ENCODE measurements at places on chromosomes 3 and 15.

- DNase-seq = no peak
These were observed 21.2 kb upstream of the GRIP2 start for GRCh38 chr3:14561051-14561960.

- DNase-seq = no peak
These were observed 7.4 kb downstream of the SQOR start for GRCh38 chr15:45641999-45642932.

- DNase-seq = no peak
These were observed at the start of gene ADGRG7 for GRCh38 chr3:100609305-100609704. ADGRG7 (plus strand) TSS chr3:100609601; CDS start chr3:100609857, 256 bp downstream.

DNA sequence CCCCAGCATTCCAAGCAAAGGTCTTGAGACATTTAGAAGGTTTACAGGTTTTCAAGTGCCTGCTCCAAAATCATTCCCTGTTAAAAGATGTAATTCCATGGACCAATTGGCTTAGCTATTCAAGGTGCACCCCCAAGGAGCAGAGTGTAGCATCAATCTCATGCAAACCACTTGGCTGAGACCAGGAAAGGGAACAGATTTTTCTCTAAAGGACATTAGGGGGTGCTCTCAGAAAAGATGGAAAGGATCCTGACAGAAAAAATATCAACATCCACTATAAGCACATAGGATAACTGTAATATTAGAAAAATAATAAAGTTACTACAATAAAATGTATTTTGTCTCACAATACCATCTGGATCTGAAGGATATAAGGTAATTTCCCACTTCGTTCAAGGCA is 328.0 kb upstream of the CDIN1 start:
- no peak for DNase-seq

DNA sequence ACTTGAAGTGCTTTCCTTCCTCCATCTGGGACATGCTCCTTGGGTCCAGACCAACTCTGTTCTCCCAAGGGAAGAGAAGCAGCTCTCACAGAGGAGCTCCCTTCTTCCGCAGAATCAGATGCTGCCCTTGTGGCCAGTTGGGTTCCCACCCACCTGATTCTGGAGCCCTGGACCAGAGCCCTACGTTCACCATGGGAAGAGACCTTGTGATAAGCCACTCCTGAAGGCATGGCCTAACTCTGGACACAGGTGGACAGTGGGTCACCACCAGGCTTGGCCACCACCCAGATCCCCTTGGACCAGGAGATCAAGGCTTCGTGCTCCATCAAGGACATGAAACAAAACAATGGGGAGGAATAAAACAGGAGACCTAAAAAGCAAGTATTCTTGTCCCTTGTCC is 172.2 kb downstream of the RPLP1 start:
- DNase-seq = no peak

DNA sequence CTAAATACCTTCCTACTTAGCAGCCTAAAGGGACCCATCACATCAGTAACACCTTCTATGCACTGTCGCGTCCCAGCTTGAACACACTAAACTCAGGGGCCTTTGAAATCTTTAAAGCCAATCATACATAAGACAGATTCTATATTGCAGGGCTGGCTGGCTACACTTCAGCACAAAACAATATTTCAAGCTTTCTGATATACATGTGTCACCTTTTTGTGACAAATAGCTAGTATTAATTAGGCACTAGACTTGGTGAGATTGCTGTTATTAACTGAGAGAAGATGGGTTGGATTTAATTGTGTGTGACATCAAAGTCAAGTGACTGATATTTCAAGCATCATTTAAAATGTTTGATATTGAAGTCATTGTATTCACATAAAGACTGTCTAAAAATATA is 148.4 kb downstream of the ZIC4 start:
- DNase-seq = no peak

DNA sequence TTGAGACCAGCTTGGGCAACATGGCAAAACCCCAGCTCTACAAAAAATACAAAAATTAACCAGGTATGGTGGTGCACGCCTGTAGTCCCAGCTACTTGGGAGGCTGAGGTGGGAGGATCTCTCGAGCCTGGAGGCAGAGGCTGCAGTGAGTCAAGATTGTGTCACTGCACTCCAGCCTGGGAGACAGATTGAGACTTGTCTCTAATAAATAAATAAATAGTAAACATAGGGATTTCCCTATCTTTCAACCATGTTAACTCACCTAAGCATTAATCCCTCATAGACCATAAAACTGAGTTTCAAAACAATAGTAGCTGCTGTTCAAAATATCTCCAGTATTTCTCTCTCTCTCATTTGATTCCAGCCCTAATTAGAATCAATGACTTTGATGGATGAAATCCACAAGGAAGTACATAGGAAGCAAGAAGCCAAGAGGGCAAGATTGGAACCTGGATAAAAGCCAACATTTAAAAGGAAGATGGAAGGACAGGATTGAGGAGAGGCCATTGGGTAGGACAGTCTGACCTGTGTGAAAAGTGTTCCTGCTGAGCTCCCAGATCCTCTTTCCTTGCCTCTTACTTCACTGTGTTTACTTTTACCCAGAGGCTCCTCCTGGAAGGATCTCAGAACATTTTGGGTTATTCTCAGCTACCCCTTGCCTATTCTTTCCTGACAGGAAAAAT is 12.4 kb upstream of the TTBK2 start:
- DNase-seq = no peak

- DNase-seq = no peak
These were observed 355.1 kb downstream of the GBE1 start for GRCh38 chr3:81406318-81406717.

- no peak for DNase-seq
These were observed 543.3 kb downstream of the SQOR start for GRCh38 chr15:46178138-46178537.

DNA sequence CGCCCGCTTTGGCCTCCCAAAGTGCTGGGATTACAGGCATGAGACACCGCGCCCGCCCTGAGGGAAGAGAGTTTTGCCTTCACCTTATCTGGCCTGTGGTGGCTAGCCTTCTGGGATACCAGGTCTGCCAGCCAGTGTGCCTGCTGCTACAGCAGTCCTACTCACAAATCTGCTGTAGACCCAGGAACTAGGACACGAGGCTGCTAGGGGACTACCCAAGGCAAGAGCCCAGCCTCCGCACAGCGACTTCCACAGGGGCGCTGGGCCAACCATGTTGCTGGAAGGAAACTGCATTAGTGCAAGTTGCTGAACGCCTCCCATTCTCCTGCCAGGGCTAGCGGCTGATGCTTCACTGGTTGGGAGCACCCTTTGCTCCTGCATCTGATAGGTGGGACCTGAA is 53.7 kb downstream of the DHX30 start:
- no peak for DNase-seq

GRCh38 chr15:27491666-27492621 is 521.0 kb downstream of the GABRG3 start:
- no peak for DNase-seq

- DNase-seq = no peak
These were observed 13.6 kb upstream of the SRP14 start for GRCh38 chr15:40052604-40053003.

GRCh38 chr3:51729042-51729633 is 22.3 kb downstream of the GRM2 start:
- no peak for DNase-seq

GRCh38 chr3:121481106-121481880 is 64.5 kb downstream of the POLQ start:
- no peak for DNase-seq

GRCh38 chr3:168248383-168249204 is 152.9 kb upstream of the GOLIM4 start:
- DNase-seq = no peak

DNA sequence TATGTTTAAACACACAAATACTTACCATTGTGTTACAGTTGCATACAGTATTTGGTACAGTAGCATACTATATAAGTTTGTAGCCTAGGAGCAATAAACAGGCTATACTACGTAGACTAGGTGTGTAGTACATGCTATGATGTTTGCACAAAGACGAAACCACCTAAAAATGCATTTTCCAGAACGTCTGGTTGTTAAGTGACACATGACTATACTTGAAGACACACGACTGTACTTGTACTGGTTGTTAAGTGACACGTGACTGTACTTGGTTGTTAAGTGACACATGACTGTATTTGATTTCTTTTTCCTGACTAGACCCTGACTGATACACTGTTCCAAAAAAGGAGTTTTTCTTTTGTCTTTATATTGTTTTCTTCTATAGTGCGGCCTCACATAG is 34.1 kb downstream of the RAB8B start:
- no peak for DNase-seq

DNA sequence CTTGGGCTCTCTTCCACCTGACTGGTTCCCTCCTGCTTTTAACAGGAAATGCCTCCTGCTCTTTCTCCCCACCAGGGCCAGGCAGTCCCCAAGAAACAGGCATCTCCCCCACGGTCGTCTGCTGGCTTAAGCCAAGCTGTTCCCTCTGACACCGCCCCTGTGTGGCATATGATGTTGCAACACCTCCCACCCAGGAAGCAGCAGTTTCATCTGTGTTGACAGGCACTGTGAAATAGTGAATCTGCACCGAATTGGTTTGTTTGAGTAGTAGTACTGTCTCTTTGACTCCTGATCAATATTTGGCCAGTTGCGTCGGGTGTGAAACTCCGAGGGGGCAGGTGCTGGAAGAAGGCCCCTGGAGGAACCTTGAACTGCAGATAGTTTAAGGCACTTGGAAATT is 188.8 kb downstream of the FEZF2 start:
- no peak for DNase-seq

DNA sequence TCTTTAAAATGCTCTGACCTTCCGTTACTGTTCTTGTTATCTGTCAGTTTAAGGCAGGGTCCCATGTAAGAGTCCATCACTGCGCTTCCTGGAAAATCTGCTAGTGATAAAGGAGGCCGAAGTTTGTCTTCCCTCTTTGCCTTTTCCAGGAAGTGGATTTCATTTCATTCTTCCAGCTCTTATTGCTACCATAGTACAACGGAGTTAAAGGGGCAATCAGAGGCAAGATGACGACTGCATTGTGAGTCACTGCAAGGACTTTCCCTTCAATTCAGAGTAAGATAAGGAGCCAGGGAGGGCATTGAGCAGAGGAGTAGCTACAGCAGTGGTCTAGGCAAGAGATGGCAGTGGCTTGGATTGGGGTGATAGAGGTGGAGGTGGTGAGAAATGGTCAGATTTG is 17.2 kb upstream of the DET1 start:
- no peak for DNase-seq

GRCh38 chr15:52287114-52287513 is 8.5 kb downstream of the MYO5C start:
- DNase-seq = no peak

GRCh38 chr3:163048881-163049280 is 1552.3 kb downstream of the OTOL1 start:
- no peak for DNase-seq

GRCh38 chr3:114741066-114741465 is 406.0 kb downstream of the ZBTB20 start:
- no peak for DNase-seq

DNA sequence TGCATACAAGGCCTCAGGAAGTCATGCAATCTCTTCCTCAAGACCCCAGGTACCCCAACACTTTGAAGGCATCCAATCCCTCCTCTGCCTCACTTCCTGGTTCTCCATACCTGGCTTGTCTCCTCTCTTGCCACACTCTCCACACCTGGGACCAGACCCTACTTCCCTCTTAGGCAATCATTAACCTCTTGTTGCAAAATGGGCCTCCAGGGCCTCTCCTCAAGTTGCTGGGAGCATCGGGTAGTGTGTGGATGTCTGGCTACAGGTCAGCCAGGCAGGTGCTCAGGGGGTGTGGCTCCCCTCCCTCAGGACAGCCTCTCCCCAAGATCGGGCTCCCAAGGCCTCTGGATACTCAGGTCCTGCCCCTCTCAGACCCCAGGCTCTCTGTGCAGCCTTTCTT is 8.6 kb downstream of the PLA2G4E start:
- no peak for DNase-seq

DNA sequence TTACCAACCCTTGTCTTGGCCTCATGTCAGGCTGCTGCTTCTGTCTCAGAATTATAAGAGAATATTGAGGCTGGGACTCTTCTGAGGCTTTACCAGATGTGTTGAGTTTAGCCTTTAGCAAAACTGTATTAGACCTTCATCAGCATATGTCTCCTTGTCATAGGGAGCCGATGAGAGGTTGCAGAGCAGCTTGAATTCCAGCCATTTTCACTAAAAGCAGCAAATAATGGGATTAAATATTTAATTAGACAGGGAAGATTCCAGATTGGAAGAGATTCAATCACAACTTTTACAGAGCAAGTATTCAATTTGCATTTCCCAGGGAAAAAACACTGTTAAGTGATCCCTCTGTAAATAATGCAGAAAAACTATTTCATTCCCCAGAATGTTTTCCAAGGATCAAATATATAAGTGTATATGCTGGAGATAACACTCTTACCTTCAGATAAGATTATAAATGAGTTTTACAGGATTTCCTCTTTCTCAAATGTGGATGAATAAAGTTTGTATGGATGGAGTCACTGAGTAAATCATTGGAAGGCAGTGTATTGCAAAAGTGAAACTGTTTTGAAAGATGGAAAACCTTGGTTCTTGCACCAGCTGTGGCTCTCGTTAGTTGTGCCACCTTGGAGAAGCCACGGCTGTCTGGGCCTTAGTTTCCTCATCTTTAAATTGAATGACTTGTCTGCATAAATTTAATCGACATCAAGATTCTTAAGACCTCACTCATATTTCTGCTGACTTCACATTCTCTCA is 466.4 kb upstream of the SGO1 start:
- no peak for DNase-seq

DNA sequence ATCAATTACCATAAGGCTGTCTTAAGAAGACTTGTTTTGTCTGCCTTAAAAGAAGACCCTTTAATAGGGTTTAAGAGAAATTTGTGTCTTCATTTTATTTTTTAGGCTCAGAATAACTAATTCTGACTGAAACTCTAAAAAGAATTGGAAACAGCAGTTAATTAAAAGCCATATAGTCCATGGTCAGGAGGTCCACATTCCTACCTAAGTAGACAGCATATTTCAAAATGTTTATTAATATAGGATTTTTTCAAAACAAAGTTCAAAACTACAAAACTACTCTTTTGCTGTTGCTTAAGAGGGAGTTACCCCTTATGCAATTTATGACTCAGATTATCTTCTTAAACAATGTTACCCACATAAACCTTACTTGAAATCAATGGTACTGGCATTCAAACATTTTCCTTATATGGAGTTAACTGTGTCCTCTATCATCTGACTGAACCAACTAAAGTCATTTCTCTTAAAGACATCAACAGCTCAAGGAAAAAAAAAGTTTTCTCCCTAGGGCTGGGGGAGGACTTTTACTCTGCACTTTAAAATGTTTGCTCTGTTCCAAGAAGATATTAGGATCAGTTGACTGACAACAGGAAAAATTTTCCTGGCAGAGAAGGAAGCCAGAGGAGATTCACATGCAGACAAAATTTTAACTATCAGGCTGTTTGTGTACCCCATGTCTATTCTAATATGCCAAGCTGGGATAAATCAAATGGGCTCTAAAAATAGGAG is 56.8 kb upstream of the NANOGP8 start:
- DNase-seq = no peak

- DNase-seq = no peak
These were observed 3.1 kb downstream of the MYLK start for GRCh38 chr3:123880998-123881561.

DNA sequence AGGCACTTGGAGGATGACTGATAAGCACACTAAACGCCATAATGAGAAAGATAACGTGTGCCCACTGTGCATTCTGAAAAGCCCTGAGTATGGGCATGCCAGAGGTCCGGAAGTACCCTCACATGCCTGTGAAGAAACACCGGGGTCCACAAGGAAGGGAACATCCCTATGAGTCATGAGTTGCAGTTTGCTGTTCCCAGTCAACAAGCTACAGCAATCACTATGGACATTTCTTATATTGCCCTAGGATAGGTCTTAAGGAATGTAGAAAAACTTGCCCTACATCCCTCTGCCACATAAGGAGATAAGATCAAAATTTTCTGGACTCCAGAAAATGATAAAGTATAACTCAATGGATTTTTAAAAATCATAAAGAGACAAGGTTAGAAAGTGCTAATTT is 9.9 kb downstream of the MB21D2 start:
- no peak for DNase-seq

Data from T-helper 22 cell (primary cell).